NCI-H2107 (cell line): ENCODE measurements at places on chromosomes 16 and 17.

GRCh38 chr16:49618955-49619354 is 237.0 kb downstream of the ZNF423 start:
- DNase-seq: no peak

DNA sequence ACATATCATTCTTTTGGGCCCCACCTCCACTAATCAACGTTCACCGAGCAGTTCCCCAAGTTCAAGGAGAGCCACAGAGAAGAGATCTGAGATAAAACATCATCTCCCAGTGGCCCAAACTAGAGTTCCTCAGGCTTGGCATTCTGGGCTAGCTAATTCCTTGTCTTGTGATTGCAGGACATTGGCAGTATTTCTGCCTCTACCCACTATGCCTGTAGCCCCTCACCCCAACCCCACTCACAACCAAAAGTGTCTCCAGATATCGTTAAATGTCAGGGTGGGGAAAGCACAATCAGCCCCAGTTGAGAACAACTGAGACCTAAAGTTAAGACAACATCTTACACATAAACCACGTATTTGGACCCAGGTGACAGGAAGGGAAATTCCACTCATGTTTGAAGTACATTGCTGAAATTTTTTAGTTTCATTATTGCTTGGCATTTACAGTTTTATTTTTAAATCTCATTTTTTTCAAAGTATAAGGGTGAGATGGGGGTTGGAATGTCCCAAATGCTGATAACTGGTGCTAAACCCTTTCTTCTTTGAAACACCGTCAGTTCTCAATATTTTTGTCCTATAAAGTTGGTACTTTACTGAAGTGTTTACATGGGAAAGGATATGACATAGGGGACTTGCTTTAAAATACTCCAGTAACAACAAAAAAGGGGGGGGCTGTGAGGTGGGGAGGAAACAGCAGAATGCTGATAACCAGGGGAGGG is 13.6 kb downstream of the ZC3H7A start:
- no peak for DNase-seq

GRCh38 chr17:74343121-74343520 is 17.1 kb downstream of the KIF19 start:
- DNase-seq: no peak

DNA sequence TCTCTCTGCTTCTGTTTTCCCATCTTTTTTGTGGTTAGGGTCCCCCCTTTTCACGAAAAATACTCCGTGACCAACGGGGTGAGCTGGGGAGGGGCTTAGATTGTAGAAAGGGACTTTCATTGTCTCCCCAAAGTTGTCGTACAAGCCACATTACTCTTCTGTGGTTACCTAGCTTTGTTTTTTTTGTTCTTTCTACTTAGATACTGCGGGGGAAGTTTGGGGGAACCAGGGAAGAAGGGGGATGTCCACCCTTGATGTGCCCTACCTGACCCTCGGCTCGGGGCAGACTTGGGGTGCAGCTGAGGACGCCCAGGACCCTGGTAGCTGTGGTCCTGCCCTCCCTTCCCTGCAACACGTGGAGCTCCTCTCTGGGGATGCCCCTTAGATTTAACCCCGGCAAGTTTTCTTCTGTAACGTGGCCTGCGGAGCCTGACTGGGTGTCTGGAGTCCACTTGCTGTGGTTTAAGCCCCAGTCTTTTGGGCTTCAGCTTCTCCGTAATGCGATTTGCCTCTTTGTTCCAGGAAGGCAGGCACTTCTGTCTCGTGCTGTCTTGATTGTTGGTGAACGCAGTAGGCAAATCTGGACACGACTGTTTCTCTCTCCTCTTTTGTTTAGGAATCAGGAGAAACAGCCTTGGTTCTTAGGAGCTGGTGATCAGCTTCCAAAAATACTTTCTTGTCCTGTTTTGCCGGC is 892 bp downstream of the ABCC1 start:
- DNase-seq: no peak

DNA sequence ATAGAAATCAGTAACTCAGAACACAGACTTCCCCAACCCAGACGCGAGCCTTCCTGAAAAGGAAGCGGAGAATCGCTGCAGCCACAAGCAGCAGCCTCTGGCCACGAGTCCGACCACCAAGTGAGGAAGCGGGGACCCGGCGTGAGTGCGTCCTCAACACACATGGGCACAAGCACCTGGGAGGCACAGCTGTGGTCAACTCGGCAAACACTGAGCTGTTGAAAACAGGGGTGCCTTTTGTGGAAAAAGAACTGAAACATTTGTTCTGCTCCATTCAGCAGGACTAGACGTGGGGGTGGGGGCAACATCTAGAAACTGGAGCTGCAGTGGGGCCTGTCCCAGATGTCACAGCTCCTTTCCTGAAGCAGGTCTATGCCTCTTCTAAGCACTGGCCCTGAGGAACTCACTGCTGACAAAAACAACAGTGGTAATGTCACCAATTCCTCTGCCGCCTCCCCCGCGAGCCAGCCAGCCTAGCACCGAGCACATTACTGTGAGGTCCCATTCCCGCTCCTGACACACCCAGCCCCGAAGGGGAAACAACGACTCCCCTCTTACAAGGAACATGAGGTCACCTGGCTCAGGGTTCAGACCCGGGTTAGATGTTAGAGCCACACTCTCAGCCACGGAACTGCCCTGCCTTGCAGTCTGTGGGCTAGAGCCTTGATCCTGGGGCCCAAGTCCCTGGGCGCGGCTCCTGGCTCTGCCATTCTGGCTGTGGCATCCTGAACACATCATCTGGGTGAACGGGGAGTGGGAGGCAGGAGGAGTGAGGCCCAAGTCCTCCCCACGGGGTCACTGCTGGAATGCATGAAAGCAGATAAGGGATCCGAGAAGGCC is 29.0 kb downstream of the KDM8 start:
- no peak for DNase-seq

DNA sequence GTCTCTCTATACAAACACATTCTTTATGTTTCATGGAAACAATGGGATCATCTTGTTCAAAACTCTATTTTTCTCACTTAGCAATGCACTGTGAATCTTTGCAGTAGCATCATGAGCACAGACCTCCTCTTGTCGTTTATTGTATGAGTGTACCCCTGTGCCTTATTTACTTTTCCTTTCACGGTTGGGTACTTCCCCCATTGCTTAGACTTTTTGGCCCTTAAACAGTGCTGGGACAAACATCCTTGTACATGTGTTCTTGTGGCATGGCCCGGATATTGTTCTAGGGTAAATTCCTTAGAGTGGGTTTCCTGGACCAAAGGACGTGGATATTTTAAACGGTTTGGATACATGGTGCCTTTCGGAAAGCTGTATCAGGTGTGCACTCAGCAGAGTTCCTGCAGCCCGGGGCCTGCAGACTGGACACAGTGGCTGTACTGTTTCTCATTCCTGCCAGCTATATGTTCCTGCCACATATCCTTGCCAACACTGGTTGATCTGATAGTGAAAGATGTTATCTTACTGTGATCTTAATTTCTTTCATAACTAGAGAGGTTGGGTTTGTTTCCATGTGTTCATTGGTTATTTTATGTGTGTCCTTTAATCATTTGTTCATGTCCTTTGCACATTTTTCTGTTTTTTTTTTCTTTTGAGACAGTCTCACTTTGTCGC is 111.1 kb downstream of the OR1D5 start:
- DNase-seq: no peak

DNA sequence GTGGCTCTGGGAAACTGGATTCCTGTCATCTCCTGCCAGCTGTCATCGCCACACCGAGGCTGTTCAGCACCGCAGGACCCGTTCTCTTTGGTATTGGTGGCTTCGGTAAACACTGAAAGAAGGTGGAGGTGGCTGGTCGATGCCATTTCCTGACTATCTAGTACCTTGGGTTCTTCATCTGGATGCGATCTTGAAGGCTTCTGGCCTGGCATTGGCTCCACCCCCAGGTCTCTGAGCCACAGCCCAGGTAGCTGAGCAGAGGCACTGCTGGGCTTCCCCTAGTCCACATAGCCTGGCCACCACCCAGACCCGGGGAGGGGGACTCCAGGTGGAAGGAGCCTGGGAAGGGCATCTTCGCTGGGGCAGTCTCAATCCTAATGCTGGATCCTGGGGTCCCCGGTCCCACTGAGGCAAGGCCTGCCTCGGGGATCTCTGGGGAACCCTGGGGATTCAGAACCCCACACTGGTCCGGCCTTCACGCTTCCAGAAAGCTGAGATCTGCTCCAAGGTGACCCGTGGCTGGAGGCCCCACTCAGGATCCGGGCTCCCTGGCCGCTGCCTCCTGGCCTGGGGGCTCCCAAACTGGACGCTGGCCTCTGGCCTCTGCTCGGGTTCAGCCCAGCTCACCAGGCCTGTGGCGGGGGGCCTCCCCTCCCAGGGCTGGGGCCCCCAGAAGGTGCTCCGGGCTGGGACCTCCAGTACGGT is 1.8 kb downstream of the C16orf54 start:
- no peak for DNase-seq

- DNase-seq: no peak
These were observed 31.0 kb downstream of the CTCF start for GRCh38 chr16:67593288-67593687.

- DNase-seq: no peak
These were observed 84.8 kb downstream of the PITPNC1 start for GRCh38 chr17:67461876-67462275.

- no peak for DNase-seq
These were observed 2.0 kb downstream of the HBZ start for GRCh38 chr16:154217-155030.

DNA sequence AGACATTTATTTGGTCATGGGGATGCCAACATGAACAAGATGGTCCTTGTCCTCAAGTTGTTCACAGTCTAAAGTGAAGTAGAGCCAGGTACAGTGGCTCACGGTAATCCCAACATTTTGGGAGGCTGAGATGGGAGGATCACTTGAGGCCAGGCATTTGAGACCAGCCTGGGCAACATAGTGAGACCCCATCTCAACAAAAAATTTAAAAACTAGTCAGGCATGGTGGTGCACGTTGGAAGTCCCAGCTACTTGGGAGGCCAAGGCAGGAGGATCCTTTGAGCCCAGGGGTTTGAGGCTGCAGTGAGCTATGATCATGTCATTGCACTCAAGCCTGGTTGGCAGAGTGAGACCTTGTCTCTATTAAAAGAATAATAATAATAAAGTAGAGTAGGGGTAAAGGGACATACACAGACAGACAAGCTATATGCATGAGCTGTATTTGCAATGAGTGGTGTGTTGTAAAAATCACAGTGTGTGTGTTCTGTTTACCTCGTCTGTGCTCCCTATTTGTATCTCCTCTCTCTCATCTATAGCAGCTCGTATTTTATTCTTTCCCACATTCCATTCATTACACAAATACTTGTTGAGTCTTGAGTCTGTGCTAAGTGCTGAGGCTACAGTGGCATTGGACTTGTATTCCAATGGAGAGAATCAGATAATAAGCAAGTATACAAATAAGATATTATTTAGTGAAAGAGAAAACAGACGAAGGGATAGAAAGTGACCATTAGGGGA is 73.9 kb upstream of the DHX40 start:
- no peak for DNase-seq

DNA sequence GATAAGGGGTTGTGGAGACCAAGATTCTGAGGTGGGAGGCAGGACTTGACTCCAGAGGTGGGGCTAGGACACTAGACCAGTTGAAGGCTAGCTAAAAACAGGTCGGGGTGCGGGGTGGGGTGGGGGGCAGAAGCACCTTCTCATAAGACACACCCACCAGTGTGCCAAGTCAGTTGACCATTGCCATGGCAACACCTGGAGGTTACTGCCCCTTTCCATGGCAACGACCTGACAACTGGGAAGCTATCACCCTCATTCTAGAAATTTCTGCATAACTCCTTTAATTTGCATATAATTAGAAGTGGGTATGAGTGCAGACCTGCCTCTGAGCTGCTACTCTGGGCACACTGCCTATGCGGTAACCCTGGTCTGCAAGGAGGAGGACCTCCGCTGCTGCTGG is 53.9 kb upstream of the ALOX12 start:
- DNase-seq: no peak

DNA sequence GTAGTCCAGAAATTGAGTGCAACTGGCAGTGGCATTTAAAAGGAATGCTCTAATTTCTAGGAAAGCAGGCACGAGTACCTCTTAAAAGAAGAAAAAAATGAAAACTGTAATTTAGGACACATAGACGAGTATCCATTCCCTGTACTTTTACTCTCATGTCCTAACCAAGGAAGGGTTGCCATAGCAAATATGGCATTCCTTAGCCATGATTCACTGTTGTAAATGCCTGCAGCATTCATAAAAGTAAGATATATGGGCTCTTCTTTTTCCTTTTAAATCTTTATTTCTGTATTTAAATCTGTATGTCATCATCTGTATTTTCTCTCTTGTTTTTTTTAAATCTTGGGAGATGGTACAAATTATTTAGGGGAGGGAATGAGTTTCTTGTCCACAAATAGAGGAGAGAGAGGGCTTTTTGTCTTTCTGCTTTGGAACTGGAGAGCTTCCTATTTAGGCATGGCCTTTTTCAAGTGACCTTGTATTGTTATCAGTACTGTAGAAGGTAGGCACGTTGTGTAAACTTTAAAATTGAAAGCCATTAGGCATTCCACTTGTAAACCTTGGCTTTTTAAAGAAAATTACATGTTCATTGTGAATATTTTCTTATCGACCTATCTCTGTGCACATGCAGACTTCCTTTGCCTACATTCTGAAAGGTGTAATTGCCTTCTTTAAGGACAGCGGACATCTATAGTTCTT is 50.0 kb downstream of the TENT4B start:
- DNase-seq: no peak

GRCh38 chr16:14062261-14062660 is 8.9 kb upstream of the MRTFB start:
- no peak for DNase-seq
